ENCODE measurements at places on chromosomes 5 and 9.

DNA sequence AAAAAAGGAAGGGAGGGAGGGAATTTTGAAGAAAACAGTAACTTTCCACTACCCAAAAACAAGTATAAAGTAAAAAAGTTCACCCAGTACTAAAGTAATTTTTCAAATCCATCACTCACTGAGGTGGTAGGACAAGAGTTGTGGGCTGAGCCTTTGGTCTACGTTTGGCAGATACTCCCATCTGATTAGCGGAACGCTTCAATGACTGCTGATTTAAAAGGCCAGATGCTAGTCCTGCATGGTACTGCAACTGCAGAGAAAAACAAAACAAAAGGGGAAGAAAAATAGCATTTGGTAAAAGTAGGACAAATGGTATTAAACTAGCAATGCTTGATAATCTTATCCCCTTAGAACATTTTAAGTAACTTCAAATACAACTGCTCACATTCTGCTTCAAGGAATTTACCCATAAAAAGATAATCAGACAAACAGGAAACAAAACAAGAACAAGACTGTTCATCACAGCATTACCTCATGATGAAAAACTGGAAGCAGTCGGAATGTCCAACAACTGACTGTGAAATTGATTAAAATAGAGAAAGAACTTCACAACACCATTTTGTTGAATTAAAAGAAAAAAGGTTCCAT, 65.4 kb downstream of the MED27 start:
- DNase-seq = no peak

GRCh38 chr5:67028371-67028770, 168.2 kb downstream of the CD180 start:
- no peak for DNase-seq

DNA sequence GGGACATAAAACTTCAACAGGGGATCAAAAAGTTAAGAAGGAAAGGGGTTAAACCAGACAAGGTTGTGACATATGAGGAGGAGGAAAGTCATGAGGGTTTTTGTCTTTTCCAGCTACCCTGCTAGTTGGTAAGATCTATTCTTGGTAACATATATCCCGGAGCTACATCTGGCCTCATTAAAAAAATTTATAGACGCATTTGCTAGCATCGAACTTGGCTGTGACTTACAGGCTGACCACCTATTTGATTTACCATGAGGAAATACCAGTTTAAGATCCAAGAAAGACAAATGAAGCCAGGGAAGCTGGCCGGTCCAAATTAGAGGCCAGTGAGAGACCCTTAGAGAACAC, 87.6 kb upstream of the NIPAL4 start:
- no peak for DNase-seq

DNA sequence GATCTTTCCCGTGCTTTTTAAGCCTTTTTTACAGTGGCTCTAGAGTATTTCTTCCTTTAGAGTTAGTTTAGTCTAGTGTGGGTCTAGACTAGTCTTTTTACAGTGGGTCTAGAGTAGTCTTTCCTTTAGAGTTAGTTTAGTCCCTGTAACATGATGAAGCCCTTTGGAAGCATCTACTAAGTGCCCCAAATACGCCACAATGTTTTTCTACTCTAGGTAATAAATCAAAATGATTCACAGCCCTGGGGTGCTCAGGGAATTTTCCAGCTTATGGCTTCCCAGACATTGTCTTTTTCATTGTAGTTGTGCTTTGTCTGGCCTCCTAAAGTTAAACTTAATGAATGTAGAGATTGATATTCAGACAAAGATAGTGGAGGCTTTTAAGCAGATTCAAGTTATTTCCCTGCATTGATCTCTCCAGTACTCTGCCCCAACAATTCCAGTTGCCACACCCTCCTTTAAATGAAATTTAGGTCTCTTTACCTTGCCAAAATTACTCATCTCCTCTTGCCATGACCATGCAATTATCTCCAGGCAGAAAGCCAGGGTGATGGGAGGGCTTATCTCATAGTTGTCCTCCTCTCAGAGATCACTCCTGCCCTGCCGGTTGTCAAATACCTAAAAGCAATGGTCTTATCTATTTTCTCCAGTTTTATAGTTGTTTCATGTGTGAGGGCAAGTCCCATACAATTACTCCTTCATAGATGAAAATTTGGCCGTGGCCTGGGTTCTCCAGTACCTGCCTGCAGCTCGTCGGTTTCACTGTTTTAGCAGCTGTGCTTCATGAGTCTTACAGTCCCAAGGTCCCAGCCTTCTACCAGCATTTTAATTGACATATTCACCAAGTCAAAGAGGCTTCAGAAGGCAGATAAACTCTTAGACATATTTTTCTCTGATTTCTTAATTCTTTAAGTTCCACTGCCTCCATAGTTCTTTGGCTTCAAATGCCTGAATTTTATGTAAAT, 794.0 kb upstream of the COX7C start:
- DNase-seq = no peak

GRCh38 chr5:69485471-69485870, 7.1 kb upstream of the OCLN start:
- no peak for DNase-seq

Data from neural crest cell (in vitro differentiated cells).